ENCODE measurements at places on chromosomes 16 and 17.

DNA sequence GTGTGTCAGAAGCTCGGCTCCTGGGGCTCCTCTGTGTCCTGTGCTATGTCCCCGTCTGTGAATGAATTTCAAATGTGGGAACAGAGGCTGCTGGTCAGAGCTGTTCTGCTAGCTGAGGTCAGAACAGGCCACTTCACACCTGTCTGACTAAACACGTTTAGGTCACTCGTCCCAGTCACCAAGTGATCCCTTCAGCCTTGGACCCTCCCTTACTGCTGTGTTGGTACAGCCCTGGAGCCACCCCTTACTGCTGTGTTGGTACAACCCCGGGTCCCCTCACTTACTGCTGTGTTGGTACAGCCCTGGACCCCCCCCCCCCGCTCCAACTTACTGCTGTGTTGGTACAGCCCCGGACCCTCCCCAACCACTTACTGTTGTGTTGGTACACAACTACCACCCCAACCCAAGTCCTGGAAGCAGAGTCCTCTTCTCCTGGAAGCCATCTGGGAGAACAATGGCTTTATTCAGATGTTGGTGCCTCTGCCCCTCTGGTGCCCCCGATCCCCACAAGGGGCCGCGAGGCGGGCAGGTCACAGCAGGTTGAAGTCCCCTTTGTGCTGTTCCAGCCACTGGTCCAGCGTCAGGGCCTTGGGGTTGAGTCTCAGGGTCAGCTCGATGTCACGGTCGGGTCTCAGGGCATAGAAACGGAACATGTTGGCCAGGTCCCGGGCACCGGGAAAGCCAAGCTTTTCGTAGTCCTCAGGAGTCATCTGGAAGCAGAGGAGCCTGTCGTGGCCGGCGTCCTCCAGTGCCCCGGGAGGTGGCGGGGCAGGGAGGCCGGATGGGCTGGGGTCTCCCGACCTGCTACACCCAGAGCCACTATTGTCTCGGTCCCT is 13.0 kb downstream of the NMRAL1 start:
- DNase-seq: peak; percentile 83

- no peak for DNase-seq
Observed at GRCh38 chr16:15966836-15967546, 17.6 kb downstream of the ABCC1 start.

GRCh38 chr16:64459402-64459801 is 662.5 kb downstream of the CDH11 start:
- DNase-seq: no peak

DNA sequence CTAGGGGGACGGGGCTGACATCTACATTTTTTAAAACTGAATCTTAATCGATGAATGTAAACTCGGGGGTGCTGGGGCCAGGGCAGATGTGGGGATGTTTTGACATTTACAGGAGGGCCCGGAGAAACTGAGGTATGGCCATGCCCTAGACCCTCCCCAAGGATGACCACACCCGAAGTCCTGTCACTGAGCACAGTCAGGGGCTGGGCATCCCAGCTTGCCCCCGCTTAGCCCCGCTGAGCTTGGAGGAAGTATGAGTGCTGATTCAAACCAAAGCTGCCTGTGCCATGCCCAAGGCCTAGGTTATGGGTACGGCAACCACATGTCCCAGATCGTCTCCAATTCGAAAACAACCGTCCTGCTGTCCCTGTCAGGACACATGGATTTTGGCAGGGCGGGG is 21.4 kb downstream of the ADAM11 start:
- DNase-seq: peak; percentile 36

GRCh38 chr17:50100921-50101345 is 5.8 kb downstream of the PDK2 start:
- peak; percentile 76 for DNase-seq

DNA sequence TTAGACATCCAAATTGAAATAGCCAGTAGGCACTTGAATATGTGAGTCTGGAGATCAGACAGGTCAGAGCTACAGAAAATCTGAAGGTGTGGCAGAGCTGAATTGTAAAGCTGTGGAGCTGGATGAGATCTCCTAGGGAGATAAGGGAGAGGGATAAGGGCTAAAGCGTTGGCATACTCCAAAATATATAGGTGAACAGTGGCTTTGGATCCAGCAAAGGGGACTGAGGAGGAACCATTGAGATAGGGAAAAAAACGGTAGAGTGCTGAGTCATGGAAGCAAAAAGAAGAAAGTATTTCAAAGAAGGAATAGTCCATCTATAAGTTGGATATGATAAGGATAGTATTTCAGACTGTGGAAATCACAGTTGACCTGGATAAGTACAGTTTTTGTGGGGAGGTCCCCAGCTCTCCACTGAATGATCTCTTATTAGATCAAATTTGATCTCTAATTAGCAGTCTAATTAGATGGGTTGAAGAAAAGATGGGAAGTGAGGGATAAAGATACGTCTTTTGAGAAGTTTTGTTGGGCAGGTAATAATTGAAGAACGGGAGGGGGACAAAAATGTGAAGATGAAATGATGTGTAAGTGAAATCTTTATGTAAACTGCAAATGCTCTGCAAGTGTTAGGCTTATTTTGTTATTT is 587 bp upstream of the DBF4B start:
- DNase-seq: no peak

- no peak for DNase-seq
Observed at GRCh38 chr17:48760411-48760810, 31.9 kb upstream of the HOXB13 start.

GRCh38 chr17:79806863-79807720 is 10.2 kb upstream of the CBX8 start:
- no peak for DNase-seq

GRCh38 chr16:88697831-88698615 is 8.2 kb downstream of the RNF166 start:
- peak; percentile 89 for DNase-seq

DNA sequence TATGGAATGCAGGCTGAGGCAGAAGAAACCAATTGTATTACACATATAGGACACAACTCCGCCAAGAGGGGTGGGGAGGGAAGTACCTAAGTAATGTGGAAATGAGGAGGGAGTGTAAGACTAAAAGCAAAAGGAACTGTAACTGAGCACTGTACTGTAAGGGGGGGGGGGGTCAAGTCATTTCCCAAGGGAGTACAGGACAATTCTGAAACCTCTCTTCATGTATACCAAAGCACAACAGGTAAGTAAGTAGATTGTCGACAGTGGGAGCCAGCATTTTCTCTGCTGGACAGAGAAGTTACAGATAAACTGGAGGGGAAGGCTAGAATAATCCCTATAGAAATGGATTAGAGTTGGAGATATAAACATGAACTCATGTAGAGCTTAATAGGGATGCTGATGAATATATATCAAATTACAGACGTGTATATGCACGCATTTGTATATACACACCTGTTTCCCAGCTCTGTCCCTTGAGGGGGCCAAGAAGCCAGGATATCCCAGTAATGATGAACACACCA is 6.4 kb downstream of the USP22 start:
- DNase-seq: no peak

DNA sequence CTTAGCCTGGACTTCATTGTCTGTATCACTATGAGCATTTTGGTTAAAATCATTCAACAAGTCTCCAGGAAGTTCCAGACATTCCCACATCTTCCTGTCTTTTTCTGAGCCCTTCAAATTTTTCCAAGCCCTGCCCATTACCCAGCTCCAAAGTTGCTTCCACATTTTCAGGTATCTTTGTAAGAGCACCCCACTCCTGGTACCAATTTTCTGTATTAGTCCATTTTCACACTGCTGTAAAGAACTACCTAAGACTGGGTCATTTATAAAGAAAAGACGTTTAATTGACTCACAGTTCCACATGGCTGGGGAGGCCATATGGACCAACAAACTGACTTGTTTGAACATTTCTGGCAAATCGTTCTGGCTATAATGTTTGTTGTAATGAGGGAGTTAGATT is 67.4 kb downstream of the CDRT15 start:
- DNase-seq: no peak

DNA sequence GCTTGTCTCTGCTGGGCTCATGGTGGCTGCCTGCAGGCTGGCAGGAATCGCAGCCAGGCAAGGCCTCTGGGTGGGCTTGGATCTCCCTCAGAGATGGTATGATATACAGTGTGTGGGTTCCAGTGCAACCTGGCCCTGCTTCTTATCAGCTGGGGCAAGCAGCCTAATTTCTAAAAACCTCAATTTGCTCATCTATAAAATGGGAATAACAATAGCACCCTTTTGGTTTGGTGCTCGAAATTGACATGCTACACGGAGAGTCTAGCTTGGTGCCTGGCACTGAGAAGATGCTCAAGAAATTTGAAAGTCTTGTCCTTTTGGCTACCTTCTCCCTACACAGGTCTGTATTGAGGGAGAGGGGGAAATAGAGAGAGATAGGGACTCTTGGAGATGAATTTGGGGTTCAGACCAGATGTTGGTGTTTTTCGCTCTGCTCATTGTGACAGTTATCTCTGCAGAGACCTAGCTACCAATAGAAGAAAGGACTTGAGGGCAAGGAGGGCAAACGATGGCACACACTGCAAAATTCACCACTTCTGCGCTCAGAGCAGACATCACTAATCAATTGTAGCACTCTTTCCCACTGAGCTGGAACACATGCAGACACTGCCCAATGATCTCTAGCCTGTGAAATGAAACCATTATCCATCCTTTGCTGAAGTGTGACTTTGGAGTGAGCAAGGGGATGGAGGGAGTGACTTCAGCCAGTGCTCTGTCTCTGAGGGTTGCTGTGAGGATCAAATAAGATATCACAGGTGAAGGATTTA is 15.6 kb downstream of the BEAN1 start:
- DNase-seq: no peak

DNA sequence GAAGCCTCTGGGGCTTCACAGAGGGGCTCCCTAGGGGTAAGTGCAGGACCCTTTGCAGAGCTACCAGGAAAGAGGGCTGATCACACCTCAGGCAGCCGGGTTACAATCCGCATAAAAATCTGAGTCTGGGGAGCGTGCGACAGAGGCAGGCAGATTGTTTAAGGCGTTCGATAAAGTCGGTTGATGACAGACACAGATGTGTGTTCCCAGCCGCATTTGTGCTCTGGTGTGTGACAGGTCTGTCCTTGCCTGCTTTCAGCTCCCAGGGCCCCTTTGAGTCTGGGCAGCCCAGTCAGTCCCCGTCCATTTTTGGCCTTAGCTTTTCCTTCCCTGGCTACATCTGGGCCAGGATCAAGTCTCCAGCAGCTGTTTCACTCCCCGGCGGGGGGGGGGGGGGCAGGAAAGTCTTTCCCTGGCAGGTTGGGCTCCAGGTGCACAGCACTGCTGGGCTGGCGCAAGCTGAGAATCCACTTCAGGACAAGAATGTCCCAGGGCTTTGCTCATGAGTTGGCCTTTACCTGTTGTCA is 1.3 kb upstream of the ZACN start:
- peak; percentile 72 for DNase-seq

DNA sequence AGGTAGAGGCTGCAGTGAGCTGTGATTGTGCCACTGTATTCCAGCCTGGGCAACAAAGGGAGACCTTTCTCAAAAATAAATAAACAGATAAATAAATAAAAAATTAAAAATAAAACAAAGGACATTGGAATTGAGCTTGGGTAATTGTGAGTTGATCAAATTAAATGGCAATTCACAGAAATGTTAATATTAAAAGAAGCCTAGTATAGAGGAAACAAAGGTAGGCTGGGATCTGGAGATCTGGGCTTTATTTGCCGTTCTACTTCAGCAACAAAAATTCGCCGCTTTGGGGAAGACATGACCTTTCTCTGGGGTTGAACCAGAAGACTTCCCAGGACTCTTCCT is 332 bp upstream of the VPS25 start:
- DNase-seq: no peak

GRCh38 chr16:81198635-81199034 is 39.9 kb upstream of the BCO1 start:
- no peak for DNase-seq

DNA sequence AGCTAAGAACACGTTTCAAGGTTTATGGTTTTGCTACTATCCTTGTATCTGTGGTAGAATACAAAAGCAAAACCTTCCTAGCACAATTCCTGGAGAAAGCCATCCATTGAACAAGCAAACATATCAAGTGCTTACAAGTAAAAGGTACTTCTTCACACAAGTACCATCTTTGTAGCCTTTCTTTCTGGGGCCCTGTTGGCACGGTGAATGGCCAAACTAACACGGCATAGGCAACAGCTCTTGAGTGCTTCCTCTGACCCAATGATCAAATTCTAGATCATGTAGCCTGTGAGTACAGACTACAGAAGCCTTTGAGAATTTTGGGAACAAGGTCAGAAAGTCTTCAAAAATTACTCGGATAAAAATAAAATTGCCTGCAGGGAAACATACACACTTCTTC is 57.9 kb downstream of the ANKFY1 start:
- no peak for DNase-seq

DNA sequence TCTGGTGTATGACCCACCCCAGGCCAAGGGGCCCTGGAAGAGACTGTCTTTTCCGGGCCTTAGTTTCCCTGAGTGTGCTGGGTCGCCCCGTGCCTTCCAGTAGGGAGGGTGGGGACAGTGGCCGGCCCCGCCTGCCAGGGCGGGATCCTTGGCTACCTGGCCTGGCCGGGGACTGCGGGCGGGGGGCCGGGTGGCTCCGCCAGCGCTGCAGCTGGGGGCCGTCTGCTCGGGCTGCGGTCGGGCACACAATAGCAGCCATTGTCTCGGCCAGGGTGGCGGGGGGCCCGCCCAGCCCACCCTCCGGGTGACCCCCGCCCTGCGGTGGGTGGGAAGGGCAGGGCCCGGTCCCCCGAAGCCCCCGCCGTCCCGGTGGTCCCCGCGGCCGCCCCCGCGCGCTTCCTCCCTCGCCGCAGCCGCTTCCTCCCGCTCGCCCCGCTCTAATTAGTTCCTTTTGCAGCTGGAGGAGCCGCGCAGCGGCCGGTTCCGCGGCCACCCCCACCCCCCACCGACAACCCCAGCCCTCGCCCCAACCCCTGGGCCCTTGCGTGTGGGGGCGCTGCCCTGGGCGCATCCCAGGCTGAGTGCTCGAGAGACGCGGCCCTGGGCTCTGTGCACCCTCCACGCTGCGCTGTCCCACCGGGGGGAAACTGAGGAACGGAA is 11.6 kb downstream of the GLIS2 start:
- DNase-seq: peak; percentile 91
